Stimulated activated CD4-positive, alpha-beta T cell treated with anti-CD3 and anti-CD28 coated beads, Interleukin-2, amount 100 ng/mL, for 4 hours (primary cell): ENCODE measurements at places on chromosomes 3 and 15.

GRCh38 chr3:126279853-126280252 lies 77.4 kb downstream of the KLF15 start:
- DNase-seq: no peak

GRCh38 chr3:124876401-124876878 lies 10.7 kb downstream of the ITGB5 start:
- no peak for DNase-seq

- no peak for DNase-seq
Observed at GRCh38 chr3:109175411-109175810, 38.9 kb downstream of the C3orf85 start.

- DNase-seq: no peak
Observed at GRCh38 chr3:64073158-64073761, 50.0 kb upstream of the PSMD6 start.
